ENCODE measurements at places on chromosomes 2 and 18.

DNA sequence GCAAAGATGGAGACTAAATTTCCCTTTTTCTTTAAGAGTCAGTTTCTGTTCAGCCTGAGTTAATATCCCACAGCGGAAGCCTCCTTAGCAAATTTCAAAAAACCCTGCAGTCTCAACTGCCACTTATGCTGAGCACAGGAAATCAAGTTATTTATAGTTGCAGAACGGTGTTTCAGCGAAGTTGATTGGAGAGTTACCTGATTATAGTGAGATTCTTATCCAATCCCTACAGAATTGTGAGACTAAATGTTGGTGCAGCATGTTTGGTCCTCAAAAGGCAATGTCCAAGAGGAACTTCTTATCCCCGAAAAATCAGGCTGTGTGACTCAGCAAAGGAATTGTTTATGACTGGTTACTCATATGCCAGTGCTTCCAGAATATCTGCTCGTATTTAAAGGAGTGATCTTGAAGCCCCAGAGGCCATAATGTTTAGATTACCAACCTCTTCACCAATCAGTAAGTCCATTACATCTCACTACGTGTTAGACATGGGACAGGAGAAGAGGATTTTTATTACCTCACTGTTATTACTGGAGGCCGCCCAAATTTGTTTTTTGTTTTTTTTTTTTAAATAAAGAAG lies 67.9 kb downstream of the LRRFIP1 start:
- no peak for DNase-seq

- no peak for DNase-seq
Measured at GRCh38 chr2:121860758-121861227, 105.3 kb downstream of the TSN start.

- DNase-seq: no peak
Measured at GRCh38 chr2:19806591-19806990, 95.2 kb downstream of the TTC32 start.

GRCh38 chr18:46072376-46072867 lies 362 bp upstream of the PSTPIP2 start:
- DNase-seq: no peak

DNA sequence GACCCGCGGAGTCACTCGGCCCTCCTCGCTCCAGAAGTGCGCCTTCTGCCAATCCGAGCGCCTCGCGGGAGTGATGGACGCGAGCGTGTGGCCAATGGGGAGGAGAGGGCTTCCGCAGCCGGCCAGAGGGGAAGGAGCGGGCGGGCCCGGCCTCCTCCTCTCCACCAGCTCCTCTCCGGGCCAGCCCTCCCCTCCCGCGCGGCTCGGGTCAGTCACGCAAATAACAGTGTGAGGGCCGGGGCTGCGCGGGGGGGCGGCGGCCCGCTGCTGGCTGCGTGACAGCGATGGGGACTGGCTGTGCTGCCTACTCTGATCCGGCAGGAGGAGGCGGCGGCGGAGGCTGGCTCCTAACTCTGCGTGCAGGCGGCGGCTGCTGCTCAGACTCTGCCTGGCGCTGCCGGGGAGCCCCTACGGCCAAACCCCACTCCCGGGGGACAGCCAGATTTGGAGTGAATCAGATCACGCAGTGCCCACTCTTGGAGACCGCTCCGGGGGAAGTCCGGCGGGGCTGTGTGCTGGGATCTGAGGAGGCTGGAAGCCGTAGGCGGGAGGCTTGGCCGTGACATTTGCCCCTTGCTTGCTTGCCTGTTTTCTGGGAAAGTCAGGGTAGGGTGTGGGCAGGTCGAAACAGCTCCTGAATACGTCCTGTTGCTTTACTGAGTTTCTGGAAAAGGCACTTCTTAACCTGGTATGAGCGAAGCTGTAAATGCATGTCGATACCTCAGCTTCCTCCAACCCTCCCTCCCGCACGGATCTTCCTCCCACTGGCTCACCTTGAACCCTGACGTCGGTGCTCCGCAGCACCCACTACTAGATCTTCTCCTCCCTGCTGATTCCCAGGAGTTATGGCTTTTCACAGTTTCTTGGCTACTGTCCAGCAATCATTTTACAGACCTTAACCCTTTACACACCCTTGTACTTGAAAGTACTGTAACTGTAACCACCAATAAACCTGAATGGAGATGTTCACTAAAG lies 97.9 kb upstream of the SERTAD2 start:
- DNase-seq: peak; percentile 72

DNA sequence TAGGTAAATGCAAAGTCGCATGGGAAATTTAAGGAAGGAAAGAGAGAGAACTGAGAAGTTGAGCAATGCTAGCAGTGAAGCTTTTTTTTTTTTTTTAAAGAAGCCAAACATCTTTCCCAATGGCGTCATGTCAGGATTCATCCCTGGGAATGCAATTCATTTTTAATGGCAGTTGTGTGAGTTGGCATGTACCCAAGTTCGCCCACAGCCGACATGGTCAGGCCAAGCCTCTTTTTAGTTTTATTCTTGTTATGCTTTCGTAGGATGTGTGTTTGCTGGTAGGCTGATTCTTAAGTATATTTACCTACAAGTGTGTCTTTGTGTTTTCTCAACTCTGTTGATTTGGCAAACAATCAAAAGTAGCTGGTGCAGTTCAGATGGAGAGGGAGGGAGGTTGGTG lies 127.6 kb upstream of the ITGA6 start:
- DNase-seq: no peak

GRCh38 chr2:28423856-28424605 lies 31.4 kb downstream of the FOSL2 start:
- peak; percentile 12 for DNase-seq

DNA sequence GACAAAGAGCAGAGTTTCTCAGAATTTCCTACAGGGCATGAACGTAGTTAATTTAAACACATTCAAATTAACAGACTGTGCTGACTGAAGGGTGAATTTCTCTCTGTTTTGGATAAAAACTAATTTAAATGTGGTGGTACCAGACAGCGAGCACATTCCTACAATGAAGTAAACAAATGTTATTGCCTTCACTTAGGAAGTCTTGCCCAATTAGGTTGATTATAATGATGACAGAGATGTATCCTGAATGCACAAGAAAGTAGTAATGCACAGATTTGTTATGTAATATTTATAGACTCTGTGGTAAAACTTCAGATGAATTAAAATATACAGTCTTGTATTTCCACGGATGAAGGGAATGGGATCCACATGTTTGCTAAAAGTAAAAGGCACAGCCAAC lies 507.2 kb downstream of the EPHA4 start:
- no peak for DNase-seq

GRCh38 chr2:129466389-129466788 lies 513.1 kb upstream of the RAB6C start:
- DNase-seq: no peak

- DNase-seq: no peak
Measured at GRCh38 chr2:219426068-219426443, 7.9 kb downstream of the DES start.

DNA sequence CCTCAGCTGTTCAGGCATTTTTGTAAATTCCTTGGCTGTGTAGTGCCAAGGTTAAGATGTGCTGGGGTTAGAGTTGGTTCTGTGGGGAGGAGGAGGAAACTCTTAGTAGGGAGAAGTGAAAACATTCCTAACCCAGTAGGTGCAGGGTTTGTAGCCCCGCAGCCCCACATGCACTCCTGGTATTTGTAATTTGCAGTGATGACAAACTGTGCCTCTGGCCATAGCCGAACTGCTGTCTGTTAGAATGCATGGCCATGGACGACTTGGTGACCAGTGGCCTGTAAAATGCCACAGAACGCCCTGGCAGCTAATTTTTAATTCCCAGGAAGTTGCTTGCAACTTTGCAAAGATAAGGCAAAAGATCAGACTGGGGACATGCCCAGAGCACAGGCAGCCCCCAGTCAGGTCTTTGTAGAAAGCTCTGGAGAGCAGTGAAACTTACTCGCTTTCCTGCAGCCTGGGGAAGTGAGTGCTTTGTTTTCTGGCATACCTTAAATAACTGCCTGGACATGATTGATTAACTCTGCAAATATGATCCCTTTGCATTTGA lies 38.4 kb downstream of the LYPD6B start:
- DNase-seq: no peak

- DNase-seq: no peak
Measured at GRCh38 chr2:240559286-240559685, 871 bp upstream of the DUSP28 start.

- DNase-seq: no peak
Measured at GRCh38 chr18:78106946-78107345, 857.3 kb downstream of the GALR1 start.

- no peak for DNase-seq
Measured at GRCh38 chr2:35787302-35788031, 568.1 kb upstream of the CRIM1 start.

- no peak for DNase-seq
Measured at GRCh38 chr2:134537702-134538101, 181.1 kb downstream of the TMEM163 start.

DNA sequence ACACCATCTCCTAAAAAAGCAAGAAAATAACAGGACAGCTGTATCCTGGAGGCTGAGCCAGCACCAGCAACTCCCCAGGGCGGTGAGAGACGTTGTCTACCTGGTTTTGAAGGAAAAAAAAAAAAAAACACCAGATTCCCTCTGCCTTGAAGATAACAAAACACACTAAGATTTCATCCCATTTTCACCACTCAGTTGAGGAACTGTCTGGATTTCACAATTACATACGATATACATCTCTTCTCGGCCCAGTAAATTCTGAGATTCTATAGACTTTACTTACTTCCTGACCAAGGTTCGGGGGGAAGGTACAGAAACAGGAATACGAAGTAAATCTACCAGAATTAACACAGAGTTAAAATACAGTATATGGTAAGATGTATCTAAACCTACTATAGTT lies 8.5 kb downstream of the ZNF516 start:
- DNase-seq: no peak

DNA sequence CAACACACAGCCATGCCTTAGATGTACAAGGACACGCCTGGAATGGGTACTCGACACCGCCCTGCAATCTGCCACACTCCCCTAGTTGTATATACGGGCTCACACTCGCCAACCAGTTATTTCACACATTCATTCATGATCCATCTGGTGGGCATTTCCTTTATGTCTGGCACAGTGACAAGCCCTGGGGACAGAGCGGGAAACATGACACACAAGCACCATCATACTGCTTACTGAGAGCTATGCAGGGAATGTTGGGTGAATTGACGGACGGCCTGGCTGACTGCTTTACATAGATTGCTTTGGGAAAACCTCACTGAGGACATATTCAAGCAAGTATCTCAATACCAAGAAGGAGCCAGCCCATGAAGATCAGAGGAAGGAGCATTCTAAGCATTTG lies 448.0 kb upstream of the SPRED2 start:
- DNase-seq: no peak

GRCh38 chr2:180122874-180123273 lies 115.8 kb upstream of the CWC22 start:
- no peak for DNase-seq

DNA sequence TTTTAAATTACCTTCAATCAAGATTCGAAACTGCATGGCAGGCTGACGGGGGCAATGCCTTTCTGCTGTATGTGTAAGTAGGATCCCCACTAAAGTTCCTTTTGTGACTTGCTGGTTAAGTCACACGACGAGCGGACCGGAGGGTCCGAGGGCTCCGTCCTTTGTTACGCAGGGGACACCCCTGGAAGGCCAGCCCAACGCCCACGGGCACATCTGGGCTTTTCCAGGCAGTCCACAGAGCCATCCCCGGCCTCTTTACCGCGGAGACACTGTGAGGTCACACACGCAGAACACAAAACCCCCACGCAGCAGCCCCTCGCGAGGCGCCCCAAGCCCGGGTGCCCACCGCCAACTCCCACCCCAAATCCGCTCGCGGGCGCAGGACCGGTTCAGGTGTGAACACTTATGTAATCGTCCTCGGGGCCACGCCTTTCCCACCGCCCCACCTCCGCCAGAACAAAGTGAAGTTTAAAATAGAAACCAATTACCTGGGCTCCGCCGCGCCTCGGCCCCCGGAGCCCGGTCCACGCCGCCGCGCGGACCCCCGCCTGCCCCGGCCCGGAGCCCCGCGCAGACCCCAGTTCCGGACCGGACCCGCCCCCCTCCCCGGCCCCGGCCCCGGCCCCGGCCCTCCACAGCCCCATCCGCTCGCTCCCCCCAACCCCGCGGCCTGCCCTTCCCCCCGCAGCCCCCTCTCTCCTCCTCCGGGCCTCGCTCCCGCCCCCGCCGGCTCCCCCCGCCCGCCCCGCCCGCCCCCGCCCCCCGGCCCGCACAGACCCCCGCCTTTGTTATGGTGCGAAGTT lies 4.2 kb downstream of the ZNF516 start:
- peak; percentile 37 for DNase-seq

DNA sequence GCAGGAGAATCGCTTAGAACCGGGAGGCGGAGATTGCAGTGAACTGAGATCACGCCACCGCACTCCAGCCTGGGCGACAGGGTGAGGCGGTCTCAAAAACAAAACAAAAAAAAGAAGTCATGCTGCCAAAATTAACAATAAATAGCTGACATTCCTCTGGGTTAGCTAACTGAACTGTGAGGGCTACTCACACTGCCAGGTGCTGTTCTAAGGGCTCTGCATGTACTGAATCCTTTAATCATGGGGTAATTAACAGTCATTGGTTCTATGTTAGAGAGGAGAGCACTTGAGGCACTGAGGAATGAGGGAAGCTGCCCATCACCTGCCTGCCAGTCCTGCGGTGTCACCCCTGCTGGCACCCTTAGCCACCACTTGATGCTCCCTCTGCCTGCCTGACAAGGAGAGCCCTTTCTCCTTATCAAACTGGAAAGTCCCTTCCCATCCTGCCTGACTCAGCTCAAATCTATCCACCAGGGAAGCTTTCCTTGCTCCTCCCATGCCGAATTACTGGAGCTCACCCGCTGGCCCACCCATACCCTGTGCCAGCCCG lies 73.0 kb upstream of the RIOK3 start:
- DNase-seq: no peak

DNA sequence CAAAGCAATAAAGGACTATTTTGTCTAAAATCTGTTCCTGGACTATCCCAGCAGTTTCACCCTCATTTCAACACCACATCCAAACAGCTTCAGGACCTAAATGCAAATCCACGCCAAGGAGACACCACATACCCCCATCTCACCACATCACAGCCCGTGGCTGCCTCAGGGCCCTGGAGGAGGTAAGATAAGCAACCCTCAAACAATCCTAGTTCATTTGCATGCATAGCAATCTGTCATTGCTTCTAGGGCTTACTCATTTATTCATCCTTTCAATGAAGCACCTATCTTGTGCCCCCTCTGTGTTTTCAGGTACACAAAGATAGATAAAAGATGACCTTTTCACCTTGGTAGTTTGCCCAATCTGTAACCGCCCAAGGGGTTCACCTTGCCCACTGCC lies 86.5 kb downstream of the VSNL1 start:
- DNase-seq: no peak

DNA sequence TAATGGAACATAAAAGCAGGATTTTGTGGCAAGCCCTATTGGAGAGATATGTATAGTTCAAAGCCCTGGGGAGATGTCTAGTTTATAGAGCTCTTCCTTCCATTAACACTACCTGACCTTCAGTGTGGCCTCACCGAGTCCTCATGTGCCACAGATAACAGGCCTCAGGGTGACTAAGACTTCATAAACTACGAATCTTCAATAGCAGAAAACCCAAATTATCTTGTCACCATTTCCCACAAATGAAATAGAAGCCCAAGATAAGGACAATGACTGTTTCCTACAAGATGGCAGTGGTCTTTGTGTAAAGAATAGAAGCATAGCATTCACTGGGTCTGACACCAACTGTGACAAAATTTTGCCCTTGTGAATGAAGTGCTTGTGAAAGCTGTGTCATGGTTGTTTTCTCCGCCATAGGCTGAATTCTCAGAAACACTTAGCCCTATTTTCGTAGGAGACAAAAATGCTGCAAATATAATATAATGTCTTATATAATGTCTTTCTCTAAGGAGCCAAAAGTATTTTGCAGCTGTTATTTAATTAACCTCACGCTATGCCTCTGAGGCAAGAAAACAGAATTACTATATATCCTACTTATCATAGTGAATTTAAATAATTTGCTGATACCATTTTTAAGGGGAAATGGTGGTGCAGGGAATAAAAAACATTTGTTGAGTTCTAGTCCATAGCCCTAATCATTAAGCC lies 136.7 kb upstream of the CWC22 start:
- no peak for DNase-seq

All from NCI-H510A (cell line).